Right ventricle myocardium inferior (tissue), 1 donor: ENCODE measurements at places on chromosomes 6 and 20. TPM values are rescaled to one million over a fixed set of nuclear protein-coding genes. Genes with fewer than 3 reads are reported as not detected.

- no peak for DNase-seq
These were observed 53.0 kb upstream of the DST start for GRCh38 chr6:56695702-56696101.

MDFI gene
- total RNA-seq, result 1.3 TPM

DNA sequence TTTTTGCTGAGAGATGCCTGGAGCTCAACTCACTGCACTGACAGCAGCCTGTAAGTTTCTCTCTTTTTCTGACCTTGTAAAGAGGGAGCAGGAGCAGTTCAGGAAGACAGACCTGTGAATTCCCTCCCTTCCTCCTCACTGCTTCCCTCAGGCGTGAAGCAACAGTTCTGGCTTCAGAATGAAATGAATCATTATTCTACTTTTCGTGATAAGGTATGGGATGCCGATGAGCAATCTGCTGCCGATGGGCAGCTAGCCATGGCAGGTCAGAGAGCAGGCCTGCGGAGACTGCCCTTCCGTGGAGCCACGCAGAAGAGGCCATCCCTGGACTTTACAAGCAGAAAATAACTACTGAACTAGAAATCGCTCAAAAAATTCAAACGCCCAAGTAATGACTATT, 426.5 kb upstream of the RNF217 start:
- DNase-seq, result no peak

GRCh38 chr6:140744659-140745320, 1370.3 kb upstream of the CITED2 start:
- DNase-seq, result no peak

- no peak for DNase-seq
These were observed 5.9 kb downstream of the WASF1 start for GRCh38 chr6:110173506-110174132.

TDRD6 gene
- 0.35 TPM for total RNA-seq

- DNase-seq, result no peak
These were observed 118.1 kb downstream of the MACROD2 start for GRCh38 chr20:14113416-14113815.

HIVEP1 gene
- total RNA-seq, result 8.3 TPM

GRCh38 chr6:170200458-170200891, 90.4 kb downstream of the DLL1 start:
- no peak for DNase-seq

- DNase-seq, result no peak
These were observed 2.3 kb downstream of the LINC00237 start for GRCh38 chr20:21103582-21104465.

MOXD1 gene
- 3.1 TPM for total RNA-seq

DNA sequence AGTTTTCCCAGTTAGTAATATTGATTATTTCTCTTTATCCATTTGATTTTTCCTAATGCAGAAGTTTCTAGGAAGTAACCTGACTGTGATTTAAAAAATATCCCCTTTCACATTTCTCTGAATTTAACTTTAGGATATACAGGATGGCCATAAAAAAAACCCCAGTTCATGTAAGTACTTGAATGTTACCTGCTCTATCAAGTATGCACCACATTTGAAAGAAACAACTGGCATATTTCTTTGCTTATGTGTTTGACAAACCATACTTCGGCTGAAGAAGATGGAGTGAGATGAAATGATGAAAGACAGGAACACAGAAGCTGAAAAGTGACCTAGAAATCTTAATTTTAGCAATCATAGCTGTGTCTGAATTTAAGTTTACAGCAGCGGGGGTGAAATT, 374.0 kb upstream of the NOX3 start:
- no peak for DNase-seq

- no peak for DNase-seq
These were observed 197.0 kb downstream of the CLIC5 start for GRCh38 chr6:45818655-45819054.

BPI gene
- total RNA-seq, result not detected
